ENCODE measurements at places on chromosomes 1 and 21. TPM values are rescaled to one million over a fixed set of nuclear protein-coding genes. Genes with fewer than 3 reads are reported as not detected.

- no peak for ATAC-seq
These were observed 1.8 kb downstream of the GPR3 start for GRCh38 chr1:27394282-27394658.

GRCh38 chr1:15852036-15852827, 4.7 kb downstream of the SPEN start:
- ATAC-seq, result no peak

DNA sequence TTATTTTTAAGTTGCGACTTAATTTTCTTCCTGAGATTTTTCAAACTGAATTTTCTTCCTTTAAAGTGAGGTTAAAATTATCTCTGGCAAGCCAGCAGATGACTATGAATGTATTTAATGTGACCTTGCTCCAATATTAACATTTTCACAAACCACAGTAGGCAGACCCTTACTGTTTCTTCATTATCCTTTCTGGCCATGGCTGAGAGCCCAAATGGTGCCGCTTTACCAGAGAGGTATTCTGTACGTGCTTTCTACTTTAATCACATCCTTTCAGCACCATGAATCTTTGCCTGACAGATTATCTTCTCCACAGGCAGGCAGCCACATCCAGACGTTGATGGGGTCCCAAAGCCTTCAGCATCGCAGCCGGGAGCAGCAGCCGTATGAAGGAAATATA, 129.6 kb downstream of the LRRC40 start:
- no peak for ATAC-seq

DNA sequence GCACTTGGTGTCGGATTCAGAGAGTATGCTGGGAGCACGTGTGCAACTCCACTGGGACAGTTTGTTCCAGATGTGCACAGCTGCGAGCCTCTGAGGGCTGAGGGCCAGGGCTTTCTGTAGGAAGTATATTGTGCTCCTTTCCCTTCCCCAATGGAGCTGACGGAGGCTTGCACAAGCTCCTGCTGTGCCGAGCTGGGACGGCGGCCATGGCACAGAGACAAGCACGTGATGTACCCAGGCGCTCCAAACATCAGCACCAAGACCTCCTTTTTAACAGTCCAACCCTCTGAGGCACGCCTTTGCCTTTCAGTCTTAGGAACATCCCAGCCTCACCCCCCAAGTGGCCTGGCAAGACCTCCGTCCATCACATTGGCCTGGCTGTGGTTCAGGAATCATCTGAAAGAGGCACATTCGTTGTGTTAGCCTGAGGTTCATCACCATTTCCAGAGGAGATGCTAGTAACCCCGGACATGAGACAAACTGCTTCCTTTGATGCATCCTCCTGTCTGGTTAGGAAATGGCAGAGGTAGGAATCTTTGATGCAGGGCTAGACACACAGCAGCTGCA, 339.2 kb upstream of the KAZN start:
- ATAC-seq, result peak; percentile 96

DNA sequence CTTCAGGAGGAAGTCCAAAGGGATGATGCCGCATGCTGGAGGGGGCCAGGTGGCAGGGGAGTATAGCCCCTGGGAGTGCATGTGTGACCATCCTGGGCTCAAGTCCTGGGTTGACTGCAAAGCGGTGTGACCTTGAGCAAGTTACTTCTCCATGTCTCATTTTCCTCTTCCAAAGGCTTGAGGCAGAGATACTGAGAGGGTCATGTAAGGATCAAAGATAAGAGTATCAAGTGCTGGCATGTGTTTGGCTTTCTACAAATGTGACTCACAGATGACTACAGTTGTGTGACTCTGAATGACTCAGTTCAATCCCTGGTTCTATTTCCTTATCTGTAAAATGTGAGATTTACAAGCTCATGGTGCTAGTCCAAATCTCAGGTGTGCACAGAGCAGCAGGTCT, 26.1 kb downstream of the PROK1 start:
- no peak for ATAC-seq

GRCh38 chr21:39703578-39703977, 41.4 kb upstream of the IGSF5 start:
- no peak for ATAC-seq

DNA sequence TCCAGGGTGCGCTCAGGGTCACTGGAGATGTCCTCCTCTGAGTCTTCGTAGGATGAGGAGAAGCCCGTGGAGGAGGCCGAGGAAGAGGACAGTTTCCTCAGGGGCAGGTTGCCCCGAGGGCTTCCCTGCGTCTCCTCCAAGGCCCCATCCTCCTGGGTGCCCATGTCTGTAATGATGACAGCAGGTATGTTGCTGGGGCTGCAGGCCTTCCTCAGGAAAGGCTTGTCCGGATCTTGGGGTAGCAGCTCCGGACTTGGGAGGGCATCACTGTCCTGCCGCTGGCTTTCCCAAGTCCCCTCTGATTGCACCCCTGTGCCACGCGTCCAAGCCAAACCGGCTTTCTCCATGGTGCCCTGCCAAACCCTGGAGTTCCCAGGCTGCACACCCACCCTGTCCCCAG, 3.5 kb downstream of the ITPKB start:
- ATAC-seq, result no peak

The SRSF10 gene
- total RNA-seq, result 99.9 TPM

DNA sequence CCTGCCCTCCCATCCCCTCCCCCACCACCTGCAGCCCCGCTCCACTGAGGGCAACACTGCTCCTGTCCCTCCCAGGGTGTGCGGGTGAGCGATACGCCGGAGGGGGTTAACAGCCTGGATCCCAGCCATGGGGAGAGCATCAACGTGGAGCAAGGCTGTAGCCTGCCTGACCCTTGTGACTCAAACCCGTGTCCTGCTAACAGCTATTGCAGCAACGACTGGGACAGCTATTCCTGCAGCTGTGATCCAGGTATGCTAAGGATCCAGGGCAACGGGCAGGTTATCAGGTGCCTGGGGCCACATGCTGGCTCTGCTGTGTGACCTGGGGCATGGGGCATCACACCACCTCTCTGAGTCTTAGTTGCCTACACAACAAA, 15.0 kb downstream of the CELSR2 start:
- ATAC-seq, result no peak

DNA sequence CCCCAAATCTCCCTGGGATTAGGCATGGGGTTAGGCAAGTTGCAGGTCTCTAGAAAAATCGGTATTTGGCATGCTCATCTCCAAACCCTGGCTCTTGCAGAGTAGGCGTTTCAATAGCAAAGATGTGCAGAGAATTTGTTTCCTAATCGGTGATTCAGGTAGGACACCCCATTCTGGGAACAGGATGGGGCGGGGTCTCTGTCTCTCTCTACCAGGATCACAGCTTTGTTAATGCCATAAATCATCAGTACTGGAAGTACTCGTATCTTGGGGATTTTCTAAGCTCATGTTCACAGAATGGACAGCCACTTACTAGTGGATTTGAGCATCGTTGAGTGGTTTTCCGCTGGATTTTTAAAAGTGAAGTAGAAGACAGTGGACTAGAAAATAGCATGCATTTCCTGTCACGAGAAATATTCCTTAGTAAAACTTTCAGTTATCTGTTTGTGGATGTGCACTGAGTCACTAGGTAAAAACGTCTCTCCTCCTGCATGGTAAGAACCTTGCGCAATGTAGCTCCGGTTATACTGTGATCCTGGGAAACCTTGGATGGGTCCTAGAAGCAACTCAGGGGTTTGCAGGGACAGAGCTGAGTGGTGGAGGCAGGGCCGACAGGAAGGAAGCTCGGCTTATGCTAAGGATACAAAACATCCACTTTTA, 5.1 kb downstream of the TMEM51 start:
- ATAC-seq, result peak; percentile 24

GRCh38 chr1:168146626-168147025, 9.9 kb upstream of the GPR161 start:
- ATAC-seq, result no peak

DNA sequence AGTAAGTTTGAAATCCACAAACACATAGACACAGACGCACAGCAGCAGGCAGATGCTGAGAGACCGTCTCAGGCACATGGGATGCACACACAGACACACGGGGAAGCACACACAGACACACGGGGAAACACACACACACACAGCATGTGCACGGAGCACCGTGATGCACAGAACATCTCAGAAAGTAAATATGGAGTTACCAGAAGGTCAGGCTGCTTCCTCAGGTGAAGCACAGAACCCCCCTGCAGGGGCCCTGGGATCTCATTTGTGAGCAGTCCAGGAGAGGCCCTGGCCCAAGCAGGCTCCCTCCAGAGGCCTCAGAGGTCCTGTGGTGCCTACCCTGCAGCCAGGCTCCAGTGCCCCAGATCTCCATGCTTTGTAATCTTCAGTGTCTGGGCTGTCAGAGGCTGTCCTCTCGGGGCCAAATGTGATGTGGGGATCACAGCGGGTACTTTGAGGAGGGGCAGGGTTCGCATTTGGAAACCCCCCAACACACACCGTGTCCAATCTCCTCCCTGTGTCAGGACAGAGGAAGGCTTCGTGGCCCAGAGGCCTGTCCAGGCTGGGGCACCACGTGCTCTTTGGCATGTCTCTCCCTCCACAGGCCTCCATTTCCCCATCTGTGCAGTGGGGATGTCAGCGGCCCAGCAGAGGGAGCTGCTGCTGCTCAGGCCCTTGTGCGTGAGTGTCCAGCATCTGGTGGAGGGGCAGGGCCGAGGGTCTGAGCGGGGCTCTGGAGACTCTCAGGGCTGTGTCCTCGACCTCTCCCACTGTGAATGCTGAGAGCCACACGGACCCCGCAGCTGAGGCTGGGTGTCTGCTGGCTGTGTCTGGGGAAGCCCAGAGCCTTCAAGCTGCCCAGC, 23.0 kb upstream of the PRSS38 start:
- ATAC-seq, result no peak

DNA sequence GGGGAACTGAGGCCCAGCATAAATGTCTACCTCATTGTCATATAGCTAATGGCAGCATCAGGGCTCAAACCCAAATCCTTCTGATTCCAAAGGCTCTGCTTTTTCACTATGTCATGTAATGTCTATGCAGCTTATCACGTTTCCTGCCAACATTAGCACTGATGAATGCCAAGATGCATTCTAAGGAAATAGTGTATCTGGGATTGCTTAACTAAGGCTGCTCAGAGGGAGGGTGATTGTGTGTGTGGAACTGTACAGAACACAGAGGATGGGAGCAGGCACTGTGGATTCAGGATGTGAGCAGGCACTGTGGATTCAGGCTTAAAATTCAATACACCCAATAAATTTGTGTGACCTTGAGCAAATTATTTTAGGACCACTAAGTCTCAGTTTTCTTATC, 456.4 kb upstream of the DEPDC1 start:
- ATAC-seq, result no peak

DNA sequence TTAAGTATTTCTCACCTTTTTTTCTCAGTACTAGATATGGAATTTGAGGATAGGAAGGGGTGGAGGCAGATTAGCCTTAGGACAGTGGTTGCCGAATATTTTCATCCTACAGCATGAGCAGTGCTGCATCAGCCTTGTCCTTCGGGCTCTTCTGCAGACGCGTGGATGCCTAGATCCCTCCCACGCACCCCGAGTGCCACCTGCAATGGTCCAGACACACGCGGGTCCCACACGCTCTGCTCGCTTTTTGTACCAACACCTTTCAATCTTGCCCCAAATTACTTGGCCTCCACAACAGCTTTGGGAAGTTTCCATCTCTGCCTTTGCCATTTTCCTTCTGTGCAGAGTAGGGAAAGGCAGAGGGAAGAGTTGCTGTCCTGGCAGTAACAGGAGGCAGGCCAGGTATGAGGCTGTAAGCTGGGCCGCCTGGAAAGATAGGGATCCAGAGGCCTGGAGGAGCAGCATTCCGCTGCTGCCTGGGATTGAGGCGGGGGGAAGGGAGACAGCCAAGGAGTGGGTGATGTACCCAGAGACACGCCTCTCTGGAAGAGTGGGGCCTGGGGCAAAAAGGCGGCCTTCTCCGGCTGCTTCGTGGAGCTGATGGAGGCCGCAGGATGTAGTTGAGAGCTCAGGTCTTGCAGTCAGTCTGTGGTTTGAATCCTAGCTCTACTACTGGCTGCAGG, 467.7 kb downstream of the KIF26B start:
- no peak for ATAC-seq

GRCh38 chr1:227869851-227870305, 54.4 kb downstream of the PRSS38 start:
- no peak for ATAC-seq

The KCNK2 gene
- total RNA-seq, result 1.8 TPM

The PTPRU gene
- total RNA-seq, result 24.0 TPM

DNA sequence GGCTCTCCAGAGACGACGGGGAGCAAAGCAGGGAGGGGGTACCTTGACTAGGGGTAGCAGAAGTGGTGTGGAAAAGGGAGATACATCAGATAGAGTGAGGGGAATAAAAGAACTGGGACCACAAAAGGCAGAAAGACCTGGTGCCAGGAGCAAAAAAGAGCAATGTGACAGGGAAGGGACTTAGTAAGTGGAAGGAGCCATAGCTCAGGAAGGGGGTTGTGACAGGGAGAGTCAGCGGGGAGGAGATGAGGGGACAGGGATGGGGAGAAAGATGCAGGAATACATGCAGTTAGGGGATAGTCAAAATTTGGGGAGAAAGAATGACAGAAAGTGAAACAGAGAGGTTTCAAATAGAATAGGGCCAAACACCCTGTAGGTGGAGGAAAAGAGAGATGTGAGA, 20.5 kb downstream of the RHOU start:
- no peak for ATAC-seq

- peak; percentile 89 for ATAC-seq
These were observed 6.4 kb upstream of the C1orf159 start for GRCh38 chr1:1122078-1122811.

The SPRR2E gene
- total RNA-seq, result 2.1 TPM

The PTGFR gene
- total RNA-seq, result 2.0 TPM

GRCh38 chr1:15915991-15916390, 59.9 kb downstream of the ZBTB17 start:
- ATAC-seq, result no peak

The MYCL gene
- total RNA-seq, result 1.2 TPM

The RIPPLY3 gene
- total RNA-seq, result not detected

- no peak for ATAC-seq
These were observed 28.3 kb upstream of the PCBP3 start for GRCh38 chr21:45615145-45615711.

Measured in gastroesophageal sphincter (tissue), 4 donors.